ENCODE measurements at places on chromosomes 11 and 22. TPM values are rescaled to one million over a fixed set of nuclear protein-coding genes. Genes with fewer than 3 reads are reported as not detected.

Gene FOLR2
- total RNA-seq = not detected

Gene PI4KA
- total RNA-seq = 99.6 TPM

Gene CALCB
- total RNA-seq = 0.91 TPM

Gene ZNF280B
- total RNA-seq = 2.7 TPM

Gene OR51A7
- not detected for total RNA-seq

Gene SESN3
- 24.3 TPM for total RNA-seq

Gene SCGB1C1
- total RNA-seq = not detected

Gene PGA4
- not detected for total RNA-seq

Gene OR8G5
- total RNA-seq = not detected

Gene TOMT
- 0.23 TPM for total RNA-seq

Gene C11orf91
- not detected for total RNA-seq

Gene KDM4D
- total RNA-seq = 1.4 TPM

Gene RFPL3
- not detected for total RNA-seq

Gene UCP2
- total RNA-seq = 199 TPM

Gene PRR33
- total RNA-seq = not detected

Gene OSBPL5
- total RNA-seq = 2.5 TPM

Gene TNNI2
- total RNA-seq = not detected

Gene NXPE2
- total RNA-seq = not detected

Gene CASP5
- not detected for total RNA-seq

Gene SMCO4
- 37.5 TPM for total RNA-seq

Gene DGAT2
- total RNA-seq = 1.8 TPM

Gene RASGRP2
- 123 TPM for total RNA-seq

Gene PDE3B
- total RNA-seq = 81.3 TPM

Gene HORMAD2
- not detected for total RNA-seq

Gene DEFB131B
- not detected for total RNA-seq

Gene MIF
- 730 TPM for total RNA-seq

Gene ADAMTS8
- total RNA-seq = not detected

Gene SLC22A6
- total RNA-seq = not detected

Gene ELFN2
- 0.50 TPM for total RNA-seq

Gene SMTNL1
- not detected for total RNA-seq

Gene EHF
- total RNA-seq = 0.07 TPM

Gene ESAM
- 0.76 TPM for total RNA-seq

Gene RAB39A
- total RNA-seq = 0.59 TPM

Gene INS
- total RNA-seq = not detected

Gene TEX54
- not detected for total RNA-seq

Gene ACTN3
- total RNA-seq = 0.40 TPM

Gene SLN
- not detected for total RNA-seq

Gene MS4A15
- total RNA-seq = not detected

Gene E2F8
- 46.9 TPM for total RNA-seq

Gene LDHA
- 1,022 TPM for total RNA-seq

Gene MS4A6E
- not detected for total RNA-seq

Gene GGTLC2
- total RNA-seq = not detected

Measured in activated CD8-positive, alpha-beta memory T cell treated with anti-CD3 and anti-CD28 coated beads, Interleukin-2, amount 10 ng/mL, durations not matched to agents 7 days and 5 days (primary cell).